Activated CD4-positive, alpha-beta T cell treated with anti-CD3 and anti-CD28 coated beads, Interleukin-2, Interleukin-4, amounts not matched to agents 100 ng/mL and 50 ng/mL, durations not matched to agents 16 hours and 8 hours (primary cell): ENCODE measurements at places on chromosomes 3 and 15.

- no peak for DNase-seq
Observed at GRCh38 chr3:52796411-52796810, 1.8 kb downstream of the ITIH3 start.

DNA sequence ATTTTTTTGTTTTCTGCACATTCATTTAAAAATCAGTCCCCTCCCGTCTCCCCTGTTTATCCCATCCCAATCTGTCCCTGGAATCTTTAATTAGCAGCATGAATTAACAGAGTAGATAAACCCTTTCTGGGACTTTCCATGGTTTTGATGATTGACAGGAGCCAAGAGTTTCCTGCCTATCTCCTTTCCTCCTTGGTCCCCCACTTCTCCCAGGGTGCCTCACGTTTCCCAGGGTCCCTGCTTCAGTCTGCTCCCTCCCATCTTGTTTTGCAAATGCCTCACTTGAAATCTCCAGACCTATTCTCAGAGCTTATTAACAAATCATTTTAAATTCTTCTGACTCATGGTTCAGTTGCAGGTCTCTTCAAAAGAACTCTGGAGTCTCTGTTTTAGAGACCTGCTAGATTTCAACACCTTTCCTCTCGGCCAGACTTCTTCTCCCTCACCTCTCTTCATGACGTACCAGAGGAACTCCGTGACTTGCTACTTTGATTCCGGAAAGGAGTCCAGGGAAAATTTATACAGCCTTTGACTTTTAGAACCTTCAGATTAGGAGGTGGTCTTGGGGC lies 238.5 kb downstream of the ITPR1 start:
- no peak for DNase-seq

DNA sequence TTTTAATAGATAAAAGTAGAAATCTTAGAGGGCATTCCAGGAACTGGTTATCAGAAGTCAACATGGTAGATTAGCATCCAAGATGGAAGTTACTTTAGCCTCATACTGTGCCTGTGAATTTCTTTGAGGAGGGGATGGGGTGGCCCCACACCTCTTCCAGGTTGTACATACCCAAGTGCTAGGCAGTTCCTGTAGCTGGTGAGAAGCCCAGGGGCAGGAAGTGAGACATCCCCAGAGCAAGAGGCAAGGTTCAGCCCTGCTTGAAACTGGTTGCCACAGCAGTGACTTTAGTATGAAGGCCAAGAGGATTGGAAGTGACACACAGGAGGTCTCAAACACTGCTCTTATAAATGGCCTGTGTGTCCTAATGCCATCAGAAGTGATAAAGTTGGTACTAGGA lies 11.9 kb downstream of the GTPBP8 start:
- DNase-seq: peak; percentile 55

- no peak for DNase-seq
Observed at GRCh38 chr3:33644582-33644981, 73.5 kb downstream of the CLASP2 start.

- no peak for DNase-seq
Observed at GRCh38 chr3:152284906-152285305, 16.2 kb downstream of the MBNL1 start.

DNA sequence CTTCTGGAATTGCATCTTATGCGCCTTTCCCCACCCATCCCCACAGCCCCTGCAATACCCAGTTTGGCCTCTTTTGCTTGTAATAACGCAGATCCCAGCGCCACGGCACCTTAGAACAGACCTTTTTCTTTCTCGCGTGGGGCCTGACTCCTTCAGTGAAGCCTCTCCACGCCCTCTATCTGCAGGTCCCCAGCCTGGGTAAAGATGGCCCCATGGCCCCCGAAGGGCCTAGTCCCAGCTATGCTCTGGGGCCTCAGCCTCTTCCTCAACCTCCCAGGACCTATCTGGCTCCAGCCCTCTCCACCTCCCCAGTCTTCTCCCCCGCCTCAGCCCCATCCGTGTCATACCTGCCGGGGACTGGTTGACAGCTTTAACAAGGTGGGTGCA lies 594 bp downstream of the CRELD1 start:
- DNase-seq: no peak

- no peak for DNase-seq
Observed at GRCh38 chr3:40843851-40844548, 319.2 kb downstream of the ZNF621 start.

GRCh38 chr3:49119036-49119435 lies 1.6 kb downstream of the USP19 start:
- DNase-seq: no peak

DNA sequence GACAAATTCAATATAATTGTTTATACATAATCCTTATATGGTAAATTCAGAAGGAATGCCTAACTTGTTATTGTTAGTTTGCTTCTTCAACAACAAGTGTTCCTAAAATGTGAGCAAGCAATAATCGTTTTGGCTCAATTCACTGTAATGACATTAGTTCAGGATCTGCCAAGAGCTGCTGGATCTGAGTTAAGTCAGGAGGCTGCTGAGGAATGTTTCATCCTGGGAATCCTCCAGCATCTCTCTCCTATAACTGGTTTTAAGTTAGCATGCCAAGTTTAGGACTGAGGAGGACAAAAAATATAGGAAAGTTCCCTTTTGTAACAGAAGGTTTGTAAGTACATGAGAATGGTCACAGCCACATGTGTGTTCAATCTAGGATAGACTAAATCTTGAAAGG lies 4.9 kb upstream of the GTF2A2 start:
- DNase-seq: no peak

- DNase-seq: no peak
Observed at GRCh38 chr3:20310629-20311028, 124.6 kb upstream of the SGO1 start.

GRCh38 chr15:82909080-82909815 lies 43.3 kb downstream of the HOMER2 start:
- no peak for DNase-seq

GRCh38 chr15:61195116-61196002 lies 33.7 kb downstream of the RORA start:
- DNase-seq: peak; percentile 44

DNA sequence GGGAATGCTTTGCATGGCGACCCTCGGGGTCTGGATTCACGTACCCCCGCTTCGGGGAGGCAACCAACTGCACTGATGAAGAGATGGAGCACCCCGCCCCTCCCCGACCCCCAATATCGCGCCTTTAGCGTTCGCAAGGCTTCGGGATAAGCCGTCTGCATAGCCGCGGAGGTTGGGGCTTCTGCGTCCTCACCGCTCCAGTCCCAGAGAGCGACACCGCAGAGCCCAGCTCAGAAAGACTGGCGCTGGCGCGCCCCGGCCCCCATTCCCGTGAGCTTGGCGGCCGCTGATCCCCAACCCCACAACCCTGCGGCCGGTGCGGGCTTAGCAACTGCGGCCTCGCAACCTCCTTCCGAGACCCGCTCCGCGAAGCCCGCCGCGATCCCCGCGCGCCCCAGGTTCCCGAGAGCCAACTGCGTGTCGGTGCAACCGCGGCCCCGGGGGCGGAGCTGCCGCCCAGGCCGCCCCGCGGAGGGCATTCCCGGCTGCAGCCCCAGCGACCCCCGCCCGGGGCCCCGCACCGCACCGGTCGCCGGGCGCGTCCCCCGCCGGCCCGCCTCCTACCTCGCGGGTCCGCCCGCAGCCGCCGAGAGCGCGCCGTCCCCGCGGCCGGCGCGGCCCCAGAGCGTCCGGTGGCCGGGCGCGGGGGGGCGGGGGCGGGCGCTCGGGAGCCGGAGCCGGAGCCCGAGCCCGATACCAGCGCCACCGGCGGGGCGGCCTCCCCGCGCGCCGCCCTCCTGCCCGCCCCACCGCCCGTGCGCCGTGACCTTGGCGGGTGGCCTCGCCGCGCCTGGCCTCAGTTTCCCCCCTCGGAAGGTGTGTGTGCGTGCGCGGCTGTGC lies 79.5 kb downstream of the IQSEC1 start:
- no peak for DNase-seq

DNA sequence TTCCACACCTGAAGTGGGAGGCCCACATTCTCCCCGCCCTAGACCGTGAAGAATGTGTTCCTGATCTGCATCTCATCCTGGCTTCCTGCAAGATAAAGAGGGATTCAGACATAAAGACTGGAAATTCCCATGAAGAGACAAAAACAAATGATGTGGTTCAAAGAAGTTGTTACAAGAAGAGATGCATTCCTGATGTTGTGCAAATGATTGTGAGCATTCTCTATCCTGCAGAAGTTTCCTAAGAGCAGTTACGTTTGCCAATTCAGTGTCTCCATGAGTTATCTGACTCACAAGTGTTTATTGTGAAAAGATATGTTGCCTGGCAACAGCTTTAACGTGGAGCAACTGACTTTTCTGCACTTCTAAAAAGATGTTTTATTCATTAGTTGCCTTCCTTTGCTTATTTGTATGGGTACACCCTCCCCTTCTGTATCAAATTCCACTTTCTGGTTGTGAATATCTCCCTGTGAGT lies 107.8 kb downstream of the ZIC4 start:
- DNase-seq: no peak

- no peak for DNase-seq
Observed at GRCh38 chr3:48338635-48339034, 5.2 kb upstream of the SPINK8 start.

- DNase-seq: no peak
Observed at GRCh38 chr3:31695280-31696008, 162.7 kb downstream of the STT3B start.

GRCh38 chr3:171055336-171056178 lies 29.0 kb upstream of the SLC2A2 start:
- DNase-seq: no peak

- DNase-seq: no peak
Observed at GRCh38 chr15:88909956-88910831, 3.0 kb downstream of the MFGE8 start.

DNA sequence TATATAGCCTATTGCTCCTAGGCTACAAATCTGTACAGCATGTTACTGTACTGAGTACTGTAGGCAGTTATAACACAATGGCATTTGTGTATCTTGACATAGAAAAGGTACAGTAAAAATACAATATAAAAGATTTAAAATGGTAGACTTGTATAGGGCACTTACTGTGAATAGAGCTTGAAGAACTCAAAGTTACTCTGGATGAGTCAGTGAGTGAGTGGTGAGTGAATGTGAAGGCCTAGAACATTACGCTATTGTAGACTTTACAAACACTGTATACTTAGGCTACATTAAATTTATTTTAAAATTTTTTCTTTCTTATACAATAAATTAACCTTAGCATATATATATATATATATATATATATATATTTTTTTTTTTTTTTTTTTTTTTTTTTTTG lies 140.0 kb upstream of the UBE2E1 start:
- no peak for DNase-seq
